Thoracic aorta (tissue), 2 donors: ENCODE measurements at places on chromosomes 5 and 9.

DNA sequence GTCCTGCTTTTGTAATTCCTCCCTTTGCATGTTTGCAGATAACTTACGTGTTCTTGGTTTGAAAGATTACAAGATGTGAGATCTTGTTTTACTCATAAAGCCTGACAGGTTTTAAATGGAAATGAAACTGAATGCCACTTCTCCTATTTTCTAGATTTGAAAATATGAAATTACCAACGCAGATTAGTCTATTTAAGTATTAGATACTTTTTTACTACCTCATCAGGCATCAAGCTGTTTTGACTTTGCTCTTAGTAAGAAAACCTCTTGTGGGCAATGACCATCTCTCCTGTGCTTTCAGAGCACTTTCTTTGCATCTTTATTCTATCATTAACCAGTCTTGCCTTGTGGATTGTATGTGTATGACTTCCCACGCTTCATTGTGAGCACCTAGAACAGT is 3.5 kb downstream of the DMXL1 start:
- no peak for DNase-seq

- DNase-seq: no peak
These were observed 288.7 kb downstream of the DOCK8 start for GRCh38 chr9:503326-503725.

DNA sequence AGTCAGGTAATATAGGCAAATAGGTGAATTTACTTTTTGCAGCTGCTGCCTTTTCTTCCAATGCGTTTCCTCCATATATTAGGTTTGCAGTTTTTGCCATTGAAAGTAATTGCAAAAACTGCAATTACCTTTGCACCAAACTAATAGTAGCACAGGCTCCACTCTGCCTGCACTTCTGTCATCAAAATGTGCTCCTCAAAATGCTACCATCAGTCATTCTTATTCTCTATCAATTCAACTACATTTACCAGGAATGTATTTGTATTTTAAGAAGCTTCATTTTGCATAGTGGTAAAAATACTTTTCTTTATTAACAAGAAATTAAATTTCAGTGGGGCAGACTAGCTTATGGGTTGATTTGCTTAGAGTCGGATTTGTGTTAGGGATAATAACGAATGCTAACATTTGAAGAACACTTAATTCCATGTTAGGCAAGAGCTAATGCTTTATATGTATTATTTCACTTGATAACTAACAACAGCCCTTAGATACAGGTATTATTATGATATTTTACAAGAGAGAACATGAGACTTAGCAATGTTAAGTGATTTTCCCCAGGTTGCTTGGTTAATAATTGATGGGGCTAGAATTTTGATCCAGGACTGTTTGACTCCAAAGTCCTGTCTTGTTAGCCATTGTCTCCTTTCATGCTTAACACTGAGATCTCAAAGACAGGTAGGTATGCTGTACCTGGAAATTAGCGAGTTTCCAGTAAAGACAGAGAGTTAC is 300.4 kb downstream of the MAN2A1 start:
- DNase-seq: no peak

GRCh38 chr5:169169783-169170182 is 131.2 kb downstream of the SLIT3 start:
- DNase-seq: no peak

GRCh38 chr5:103119070-103119764 is 721 bp downstream of the GIN1 start:
- DNase-seq: no peak

DNA sequence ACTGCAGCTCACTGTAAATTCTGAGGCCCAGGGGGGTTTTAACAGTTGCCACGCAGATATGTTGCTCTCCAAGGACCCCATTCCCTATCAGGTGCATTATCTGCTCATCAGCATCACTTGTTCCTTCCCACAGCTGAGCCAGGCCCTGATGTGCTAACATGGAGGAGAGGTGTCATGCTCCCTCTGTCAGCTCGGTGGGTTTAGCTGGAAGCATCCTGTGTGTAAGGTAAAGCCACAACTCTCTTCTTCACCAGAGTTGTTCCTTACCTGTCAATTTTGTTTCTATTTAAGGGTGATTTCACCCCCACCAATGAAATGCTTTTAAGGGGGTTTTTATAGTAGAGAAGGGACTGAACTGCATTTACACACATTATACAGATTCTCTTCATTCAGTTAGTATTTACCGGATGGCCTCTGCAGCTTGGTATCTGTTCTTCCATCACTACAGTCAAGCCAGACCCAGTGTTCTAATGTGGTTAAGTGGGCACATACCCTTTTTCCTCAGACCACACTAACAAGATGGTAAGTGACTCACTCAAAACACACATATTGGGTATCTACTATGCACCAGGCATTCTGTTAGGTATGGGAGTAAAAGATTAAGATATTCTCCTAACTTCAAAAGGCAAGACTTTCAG is 205.4 kb downstream of the DCP2 start:
- DNase-seq: no peak

DNA sequence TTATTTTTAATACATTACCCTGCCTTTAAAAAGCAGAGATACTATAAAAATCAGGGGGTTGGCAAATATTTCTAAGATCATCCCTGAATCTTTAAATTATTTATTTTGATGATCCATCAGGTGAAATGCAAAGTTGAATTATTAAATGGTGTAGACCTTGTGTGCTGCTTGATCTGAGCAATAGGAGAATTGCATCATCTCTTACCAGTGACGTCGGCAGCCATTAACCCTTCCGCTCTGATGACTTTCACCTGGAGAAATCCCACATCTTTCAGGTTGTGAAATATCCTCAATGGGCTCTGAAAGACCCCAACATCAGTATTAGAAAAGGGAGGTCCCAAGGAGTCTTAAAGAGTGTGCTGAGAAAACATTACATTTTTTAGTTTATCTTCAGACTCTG is 270.2 kb downstream of the SLF1 start:
- DNase-seq: no peak

- no peak for DNase-seq
These were observed 112.3 kb upstream of the WWC1 start for GRCh38 chr5:168179192-168179593.

GRCh38 chr5:177508837-177509236 is 789 bp downstream of the DOK3 start:
- no peak for DNase-seq

DNA sequence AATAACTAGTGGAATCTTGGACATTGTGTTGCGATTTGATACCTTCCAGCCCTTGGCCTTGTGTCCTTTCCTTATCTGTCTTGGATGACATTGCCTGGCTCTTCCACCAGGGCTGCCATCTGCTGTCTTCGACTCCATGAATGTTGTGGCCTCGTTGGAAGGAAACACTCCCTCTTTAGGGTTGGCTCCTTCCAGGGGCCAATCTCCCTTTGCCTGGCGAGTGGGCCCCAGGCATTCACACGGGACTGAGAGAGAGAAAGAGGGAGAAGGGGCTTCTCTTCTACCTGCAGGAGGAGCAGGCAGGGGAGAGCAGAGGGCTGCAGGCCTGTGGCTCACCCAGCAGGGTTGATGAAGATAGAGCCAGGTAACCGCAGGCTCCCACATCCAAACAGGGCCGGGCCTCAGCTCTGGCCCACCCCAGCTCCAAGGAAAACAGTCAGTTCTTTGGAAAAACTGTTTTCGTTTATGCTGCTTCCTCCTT is 31.3 kb downstream of the FGF1 start:
- no peak for DNase-seq

GRCh38 chr9:136775191-136775590 is 10.9 kb upstream of the LCN15 start:
- DNase-seq: no peak

GRCh38 chr5:127702926-127703561 is at the start of gene CCDC192:
CCDC192 (plus strand) TSS chr5:127703391; CDS start chr5:127703446, 55 bp downstream.
- DNase-seq: no peak

GRCh38 chr9:105344283-105344682 is 99.8 kb downstream of the SLC44A1 start:
- no peak for DNase-seq

GRCh38 chr5:164475339-164475977 is 970.0 kb downstream of the MAT2B start:
- no peak for DNase-seq

DNA sequence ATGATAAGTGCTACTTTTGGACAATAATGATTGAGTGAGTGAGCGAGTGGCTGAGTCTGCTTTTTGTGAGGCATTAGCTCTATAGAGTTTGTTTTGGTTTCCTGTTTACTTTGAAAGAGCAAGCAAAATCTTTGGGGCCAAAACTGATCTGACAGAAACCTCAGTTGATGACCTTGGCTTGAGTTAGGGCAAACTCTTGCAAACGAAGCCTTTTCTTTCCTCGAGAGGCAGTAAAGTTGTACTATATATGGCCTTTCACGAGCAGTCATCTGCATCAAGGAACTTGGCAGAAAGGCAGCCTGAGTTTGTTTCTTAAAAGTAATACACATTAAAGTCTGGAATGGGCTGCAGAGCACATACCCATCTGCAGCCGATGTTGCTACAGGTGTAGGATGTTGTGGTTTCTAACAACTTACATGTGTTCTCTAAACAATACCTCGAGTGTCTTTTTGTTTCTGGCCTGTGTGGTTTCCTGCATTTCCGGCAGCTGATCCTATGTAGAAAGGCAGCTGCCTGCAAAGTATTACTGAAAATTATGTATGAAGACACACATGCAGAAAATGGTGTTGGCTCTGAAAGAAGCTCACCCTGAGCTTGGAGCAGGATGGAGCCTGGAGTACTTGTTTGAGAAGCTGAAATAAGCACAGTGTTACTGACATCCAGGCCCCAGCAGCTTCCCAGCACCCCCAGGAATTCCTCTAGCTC is 60.8 kb downstream of the FOXD1 start:
- no peak for DNase-seq

DNA sequence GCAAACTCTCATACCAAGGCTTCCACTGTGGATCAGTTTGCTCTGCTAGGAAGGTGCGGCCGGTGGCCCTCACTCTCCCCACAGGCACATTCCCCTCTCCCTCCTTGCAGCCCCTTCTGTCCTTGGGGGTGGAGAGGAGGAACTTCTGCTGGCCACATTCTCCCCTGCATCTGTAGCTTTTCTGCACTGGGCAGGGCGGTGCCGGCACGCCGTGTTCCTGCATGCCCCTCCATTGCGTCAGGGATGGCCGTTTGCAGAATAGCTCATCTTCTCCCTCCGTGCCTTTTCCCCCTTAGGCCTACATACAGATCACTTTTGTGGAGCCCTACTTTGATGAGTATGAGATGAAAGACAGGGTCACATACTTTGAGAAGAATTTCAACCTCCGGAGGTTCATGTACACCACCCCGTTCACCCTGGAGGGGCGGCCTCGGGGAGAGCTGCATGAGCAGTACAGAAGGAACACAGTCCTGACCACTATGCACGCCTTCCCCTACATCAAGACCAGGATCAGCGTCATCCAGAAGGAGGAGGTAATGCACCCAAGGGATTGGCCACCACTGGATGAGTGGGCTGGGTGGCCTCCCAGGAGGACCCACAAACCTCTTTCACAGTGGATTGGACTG is 231.5 kb downstream of the DOCK8 start:
- no peak for DNase-seq

GRCh38 chr5:178116143-178116885 is 3.0 kb downstream of the N4BP3 start:
- no peak for DNase-seq

- no peak for DNase-seq
These were observed 6.7 kb downstream of the SLCO4C1 start for GRCh38 chr5:102289251-102289899.

DNA sequence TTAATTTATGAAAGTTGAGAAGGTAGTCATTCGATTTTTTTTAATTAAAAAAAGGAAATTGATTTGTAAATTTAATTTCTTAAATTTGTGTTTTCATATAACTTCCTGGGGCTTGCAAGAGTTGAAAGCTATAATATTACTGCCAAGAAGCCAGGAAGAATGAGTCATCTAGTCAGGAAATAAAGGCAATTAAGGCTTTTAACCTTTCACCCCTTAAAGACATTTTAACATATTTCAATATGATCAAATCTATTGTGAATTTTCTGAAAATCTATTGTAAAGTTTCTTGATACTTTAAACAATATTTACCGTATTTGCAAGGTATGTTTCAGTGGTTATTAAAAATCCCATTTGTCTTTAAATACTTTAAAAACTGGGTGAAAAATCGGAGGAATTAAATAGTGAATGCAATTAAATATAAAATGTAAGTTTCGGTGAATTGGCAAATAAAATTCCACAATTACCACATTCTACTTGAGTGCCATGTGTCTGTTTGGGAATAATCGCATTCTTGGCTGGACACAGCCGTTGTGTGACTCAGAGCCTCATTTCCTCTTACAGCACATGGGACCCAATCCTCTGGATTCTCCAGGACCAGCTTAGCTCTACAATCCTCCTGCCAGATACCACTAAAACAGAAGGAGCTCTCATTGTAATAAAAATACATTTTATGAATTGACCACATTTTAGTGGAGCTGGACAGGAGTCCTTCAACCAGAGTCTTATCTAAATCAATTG is 310.7 kb downstream of the HCN1 start:
- no peak for DNase-seq

- no peak for DNase-seq
These were observed 48.3 kb upstream of the UBAC1 start for GRCh38 chr9:136009516-136009915.

- no peak for DNase-seq
These were observed 4.9 kb upstream of the TRAF1 start for GRCh38 chr9:120931231-120932085.

- DNase-seq: no peak
These were observed 29.3 kb upstream of the NDFIP1 start for GRCh38 chr5:142079306-142079721.

GRCh38 chr5:93512799-93513198 is 68.2 kb downstream of the NR2F1-AS1 start:
- no peak for DNase-seq

- DNase-seq: no peak
These were observed 95.6 kb downstream of the NR6A1 start for GRCh38 chr9:124675261-124676158.

DNA sequence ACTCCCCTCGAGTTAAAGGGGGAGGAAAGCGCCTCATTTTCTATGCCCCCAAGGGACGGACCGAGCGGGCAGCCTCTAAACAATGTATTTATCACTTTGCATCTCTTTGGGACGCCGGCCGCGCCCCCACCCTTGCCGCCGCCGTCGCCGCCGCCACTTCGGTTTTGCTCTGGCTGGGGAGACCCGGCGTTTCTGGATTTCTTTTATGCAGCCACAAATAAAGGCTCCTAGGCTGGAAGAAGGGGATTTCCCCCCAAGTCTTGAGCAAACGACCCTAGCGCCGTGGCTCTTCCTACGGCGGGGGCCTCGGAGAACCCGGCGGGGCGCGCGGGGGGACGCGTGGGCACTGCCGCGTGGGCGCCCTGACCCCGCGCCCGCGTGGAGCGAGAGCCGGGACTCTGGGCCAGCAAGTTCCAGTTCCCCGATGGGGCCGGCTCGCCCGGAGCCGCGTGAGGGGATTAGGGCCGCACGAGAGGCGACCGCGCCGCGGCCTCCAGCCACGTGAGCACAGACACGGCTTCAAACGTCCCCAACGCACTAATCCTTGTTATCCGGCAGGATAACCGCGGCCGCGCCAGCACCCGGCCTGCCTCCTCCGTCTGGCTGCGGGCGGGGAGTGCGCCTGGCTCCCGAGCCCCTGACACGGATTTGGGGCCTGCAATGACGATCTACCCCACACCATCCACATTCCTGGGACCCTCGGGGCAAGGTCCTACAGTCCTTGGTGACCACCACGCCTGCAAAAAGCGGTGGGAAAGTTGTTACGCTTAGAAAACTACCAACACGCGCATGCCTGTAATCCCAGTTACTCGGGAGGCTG is 7.9 kb upstream of the NEUROG1 start:
- no peak for DNase-seq

GRCh38 chr5:41270423-41271251 is 57.3 kb upstream of the C6 start:
- no peak for DNase-seq
